ENCODE measurements at places on chromosomes 1 and 21. TPM values are rescaled to one million over a fixed set of nuclear protein-coding genes. Genes with fewer than 3 reads are reported as not detected.

The TAL1 gene
- not detected for total RNA-seq

The PIGK gene
- total RNA-seq, result 71.7 TPM

The TINAGL1 gene
- 7.0 TPM for total RNA-seq

The RPTN gene
- total RNA-seq, result not detected

The BRINP3 gene
- total RNA-seq, result not detected

- no peak for DNase-seq
Observed at GRCh38 chr1:106978477-106979322, 77.8 kb upstream of the PRMT6 start.

GRCh38 chr1:155037851-155038441, 4.3 kb downstream of the DCST1 start:
- DNase-seq, result no peak

GRCh38 chr1:33332357-33332789, 11.5 kb upstream of the A3GALT2 start:
- peak; percentile 75 for DNase-seq

- no peak for DNase-seq
Observed at GRCh38 chr1:59564192-59564891, 250.4 kb upstream of the HOOK1 start.

- DNase-seq, result no peak
Observed at GRCh38 chr1:2388004-2388913, 3.1 kb downstream of the MORN1 start.

DNA sequence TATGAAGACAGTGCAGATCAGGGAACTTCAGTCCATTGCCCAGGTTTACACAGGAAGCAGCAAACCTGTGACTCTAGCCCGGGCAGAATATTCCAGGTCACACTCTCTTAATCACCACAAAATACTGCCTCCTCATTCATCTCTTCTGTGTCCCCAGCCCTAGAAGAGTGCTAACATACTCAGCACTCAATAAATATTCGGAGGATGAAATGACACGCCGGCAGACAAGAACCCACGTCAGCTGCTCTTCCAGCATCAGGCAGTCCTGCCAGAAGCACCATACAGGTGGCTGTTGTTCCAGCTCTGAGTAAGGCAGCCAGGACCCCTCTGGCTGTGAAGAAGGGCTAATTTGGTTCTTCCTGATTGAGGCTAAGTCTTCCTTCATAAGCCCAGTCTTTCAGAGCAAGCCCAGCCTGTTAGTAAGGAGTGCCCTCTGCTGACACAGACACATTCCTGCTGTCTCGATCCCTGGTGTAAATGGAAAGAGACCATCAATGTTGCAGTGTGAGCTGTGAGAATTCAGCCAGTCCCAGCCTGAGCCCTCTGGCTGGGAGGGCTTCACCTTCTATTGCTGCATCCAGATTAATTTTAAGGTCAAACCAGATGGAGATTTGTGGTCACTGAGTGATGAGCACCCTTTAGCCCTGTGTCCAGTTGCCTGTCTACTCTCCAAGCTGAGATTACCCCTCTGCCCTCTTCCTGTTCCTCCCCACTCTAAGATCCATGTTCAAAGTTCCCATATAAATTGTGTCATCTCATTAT, 45.0 kb upstream of the KIRREL1 start:
- DNase-seq, result peak; percentile 41

- no peak for DNase-seq
Observed at GRCh38 chr1:34747638-34747941, 7.3 kb upstream of the GJB5 start.

GRCh38 chr1:2132222-2133038, 62.1 kb downstream of the FAAP20 start:
- DNase-seq, result peak; percentile 65

DNA sequence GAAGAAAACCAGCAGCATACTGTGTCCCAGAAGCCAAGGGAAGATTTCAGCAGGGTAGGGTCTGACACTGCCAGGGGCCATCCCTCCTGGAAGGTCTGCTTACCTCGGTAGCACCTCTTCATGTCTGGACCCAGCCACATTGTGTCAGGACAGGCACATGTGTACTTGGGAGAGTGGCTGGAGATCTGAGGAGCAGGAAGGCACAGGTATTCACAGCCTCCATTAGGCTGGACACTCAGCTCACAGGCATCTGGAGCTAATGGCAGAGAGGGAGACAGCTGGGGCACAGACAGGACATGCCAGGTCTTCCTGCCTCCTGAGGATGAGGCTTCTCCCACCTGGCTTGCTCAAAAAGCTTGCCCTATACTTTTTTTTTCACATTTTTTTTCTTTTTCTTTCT, 19.9 kb upstream of the MAGOH start:
- no peak for DNase-seq

Measured in RPMI7951 (cell line).